ENCODE measurements at places on chromosomes 13 and 19.

DNA sequence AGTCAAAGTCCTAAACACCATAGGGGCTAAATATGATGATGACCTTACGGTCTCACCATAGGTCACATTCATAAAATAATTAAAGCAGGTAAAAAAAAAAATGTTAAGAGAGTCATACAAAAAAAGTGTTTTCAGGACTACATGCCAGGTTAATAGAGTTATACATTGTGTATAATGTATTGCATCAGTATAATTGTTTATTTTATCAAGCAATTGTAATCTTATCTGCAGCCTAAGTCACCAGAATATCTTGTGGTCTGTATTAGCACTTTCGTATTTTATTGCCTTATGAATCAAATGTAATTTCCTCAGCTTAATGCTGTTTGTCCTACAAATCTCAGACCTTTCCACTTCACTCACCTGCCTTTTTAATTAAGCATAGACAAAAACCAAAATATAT, 972.9 kb upstream of the PCDH20 start:
- DNase-seq, result no peak

- no peak for DNase-seq
Observed at GRCh38 chr13:26561651-26562511, 4.4 kb downstream of the WASF3 start.

- peak; percentile 48 for DNase-seq
Observed at GRCh38 chr19:19627621-19628500, at the start of gene LPAR2. Gene LPAR2 (minus strand): TSS chr19:19628220. CDS start chr19:19627275, 945 bp downstream.

GRCh38 chr19:35134601-35135242, at the start of gene LGI4:
Gene LGI4 (minus strand): TSS chr19:35135059. CDS start chr19:35134680, 379 bp downstream.
- no peak for DNase-seq

DNA sequence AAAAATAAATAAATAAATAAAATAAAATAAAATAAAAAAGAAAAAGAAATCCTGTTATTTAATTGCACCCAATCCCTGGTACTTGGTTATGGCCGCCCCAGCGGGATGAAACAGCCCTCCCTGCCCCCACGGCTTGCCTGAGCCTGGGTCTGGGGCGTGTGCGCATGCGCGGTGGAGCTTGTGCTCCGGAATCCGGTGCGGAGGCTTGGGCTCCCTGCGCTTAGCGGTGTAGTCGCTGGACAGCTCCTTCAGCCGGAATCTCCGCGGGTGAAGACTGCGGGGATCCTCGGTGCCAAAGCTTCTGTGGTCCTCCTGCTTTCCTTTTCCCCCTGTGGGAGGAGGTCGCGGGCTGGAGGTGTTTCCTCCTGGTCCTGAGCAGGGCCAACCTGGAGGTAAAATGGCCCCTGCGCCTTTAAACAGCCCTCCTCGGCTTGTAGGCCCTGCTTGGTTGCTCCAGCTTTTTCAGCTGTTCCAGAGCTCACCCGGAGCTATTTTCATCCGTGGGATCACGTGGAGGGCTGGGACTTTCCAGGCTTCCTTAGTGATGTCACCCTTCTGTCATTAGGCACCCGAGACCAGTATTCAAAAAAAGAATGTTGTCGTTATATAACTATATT, at the start of gene PLA2G4C:
Gene PLA2G4C, minus strand, starts transcription at position 468 of the 617 bp plus-strand sequence. CDS start 4,288 bp downstream, outside the sequence.
- peak; percentile 59 for DNase-seq

DNA sequence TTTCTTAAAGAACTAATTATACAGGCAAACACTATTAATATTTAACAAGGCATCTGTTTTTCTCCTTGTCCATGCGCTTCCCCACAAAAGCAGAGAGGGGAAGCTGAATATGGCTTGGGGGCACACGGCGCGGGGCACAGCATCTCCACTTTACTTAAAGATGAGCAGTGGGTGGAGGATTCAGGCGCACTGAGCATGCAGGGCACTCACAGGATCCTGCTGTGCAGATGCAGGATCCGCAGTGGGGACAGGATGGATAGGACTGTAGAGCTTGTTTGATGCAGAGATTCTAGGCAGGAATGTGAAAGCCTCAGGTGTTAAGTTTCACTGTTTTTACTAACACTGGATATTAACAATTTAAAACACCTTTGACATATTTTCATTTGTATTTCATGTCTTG, 43.3 kb downstream of the ATP11A start:
- no peak for DNase-seq

- DNase-seq, result no peak
Observed at GRCh38 chr13:100106005-100106404, 17.1 kb downstream of the PCCA start.

GRCh38 chr13:97058391-97058790, 64.1 kb upstream of the OXGR1 start:
- DNase-seq, result no peak

DNA sequence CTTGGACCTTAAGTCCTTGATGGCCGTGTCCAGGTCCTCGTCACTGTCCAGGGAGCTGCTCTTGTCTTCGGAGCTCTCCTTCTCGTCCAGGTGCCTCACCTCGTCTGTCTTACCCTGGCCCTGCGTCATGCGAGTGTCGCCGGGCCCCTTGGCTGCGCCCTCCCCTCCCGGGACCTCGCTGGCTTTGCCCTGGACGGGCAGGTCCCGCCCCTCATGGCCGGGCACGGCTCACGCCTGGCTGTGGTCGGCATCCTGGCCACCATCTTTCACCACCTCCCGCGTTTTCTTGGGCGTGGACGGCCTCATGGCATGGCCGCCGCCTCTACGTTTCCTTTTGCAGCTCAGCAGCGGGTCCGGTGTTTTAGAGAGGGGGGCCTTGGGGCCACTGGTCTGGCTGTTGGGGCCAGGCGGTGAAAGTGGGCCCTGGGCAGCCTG, 14.8 kb downstream of the RB1 start:
- no peak for DNase-seq

- DNase-seq, result no peak
Observed at GRCh38 chr19:5188548-5189317, 151.9 kb downstream of the PTPRS start.

- DNase-seq, result no peak
Observed at GRCh38 chr19:37217775-37218591, at the start of gene ZNF383. Gene ZNF383 (plus strand): TSS chr19:37218214. CDS start chr19:37230454, 12,240 bp downstream.

- no peak for DNase-seq
Observed at GRCh38 chr13:76223999-76224398, 587.9 kb downstream of the LMO7 start.

GRCh38 chr13:75325711-75326110, 156.3 kb downstream of the TBC1D4 start:
- DNase-seq, result no peak

GRCh38 chr19:13215572-13216380, 65.6 kb downstream of the IER2 start:
- no peak for DNase-seq

DNA sequence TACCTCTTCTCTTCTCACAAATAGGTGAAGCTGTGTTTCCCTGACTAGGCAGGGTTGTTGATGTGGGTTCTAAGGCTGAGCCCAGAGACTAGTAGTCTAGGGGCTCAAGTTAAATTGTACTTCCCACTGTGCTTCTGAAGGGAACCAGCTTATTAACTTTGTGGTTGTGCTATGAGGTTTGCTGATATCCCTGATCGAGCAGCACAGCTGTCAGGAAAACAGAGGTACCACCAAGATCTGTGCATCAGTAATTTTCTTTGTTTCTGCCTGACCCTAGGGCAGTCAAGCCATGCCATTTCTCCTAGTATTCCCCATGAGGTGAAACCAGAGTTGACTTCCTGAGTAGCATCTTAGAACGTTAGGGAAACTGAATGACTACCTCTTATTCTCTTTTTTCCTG, 853.8 kb upstream of the MIR17HG start:
- DNase-seq, result no peak

DNA sequence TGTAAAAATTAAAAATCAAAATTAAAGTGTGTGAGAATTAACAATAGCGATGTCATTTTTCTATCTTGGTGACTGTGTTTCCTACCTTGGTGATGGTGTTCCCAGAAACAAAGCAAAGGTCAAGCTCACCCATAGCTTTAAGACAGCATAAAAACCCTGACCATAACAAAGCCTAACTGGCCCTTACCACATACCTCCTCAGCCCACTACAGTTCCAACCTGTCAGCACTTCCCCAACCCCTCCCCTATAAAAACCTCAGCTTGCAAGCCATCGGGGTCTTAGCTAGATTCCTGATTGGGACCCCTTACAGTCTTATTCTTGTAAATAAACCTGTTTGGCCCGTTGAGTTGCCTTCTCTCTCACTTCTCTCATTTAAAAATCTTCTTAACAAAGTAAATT, 484.4 kb upstream of the PCDH20 start:
- no peak for DNase-seq

DNA sequence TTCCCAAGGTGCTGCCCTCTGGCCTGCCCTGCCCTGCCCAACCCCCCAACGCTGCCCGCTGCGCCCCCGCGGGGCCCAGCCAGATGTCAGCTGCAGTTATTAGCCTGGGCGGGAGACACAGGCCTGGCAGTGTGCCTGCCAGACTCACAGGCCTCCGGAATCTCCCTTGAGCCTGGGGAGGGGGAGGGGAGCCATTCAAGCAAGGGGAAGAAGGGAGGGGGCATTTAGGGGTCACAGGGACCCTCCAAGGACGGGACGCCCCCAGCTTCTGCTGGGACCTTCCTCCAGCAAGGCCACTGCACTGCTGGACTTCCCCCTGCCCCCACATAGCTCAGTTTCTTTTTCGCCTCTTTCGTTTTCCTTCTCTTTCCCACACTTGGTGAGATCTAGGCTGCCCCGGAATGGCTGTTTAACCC, 2.6 kb upstream of the JUNB start:
- peak; percentile 43 for DNase-seq

DNA sequence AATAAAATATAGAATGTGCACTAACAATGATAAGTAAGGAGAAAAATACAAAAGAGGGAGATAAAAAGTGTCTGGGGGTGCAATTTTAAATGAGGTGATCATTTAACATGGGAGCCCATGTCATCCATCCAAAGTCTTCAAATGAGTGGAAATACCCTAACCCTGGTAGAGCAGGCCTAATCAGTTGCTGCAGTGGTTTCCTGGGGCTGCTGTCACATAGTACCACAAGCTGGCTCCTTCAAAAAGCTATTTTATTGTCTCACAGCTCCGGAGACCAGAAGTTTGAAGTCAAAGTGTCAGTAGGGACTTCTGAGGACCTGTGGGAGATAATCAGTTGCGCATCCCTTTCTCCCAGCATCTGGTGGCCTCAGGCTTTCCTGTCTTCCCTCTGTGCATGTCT, 717.9 kb downstream of the DIAPH3 start:
- DNase-seq, result no peak

GRCh38 chr19:23315286-23315685, 65.1 kb upstream of the ZNF724 start:
- DNase-seq, result no peak

DNA sequence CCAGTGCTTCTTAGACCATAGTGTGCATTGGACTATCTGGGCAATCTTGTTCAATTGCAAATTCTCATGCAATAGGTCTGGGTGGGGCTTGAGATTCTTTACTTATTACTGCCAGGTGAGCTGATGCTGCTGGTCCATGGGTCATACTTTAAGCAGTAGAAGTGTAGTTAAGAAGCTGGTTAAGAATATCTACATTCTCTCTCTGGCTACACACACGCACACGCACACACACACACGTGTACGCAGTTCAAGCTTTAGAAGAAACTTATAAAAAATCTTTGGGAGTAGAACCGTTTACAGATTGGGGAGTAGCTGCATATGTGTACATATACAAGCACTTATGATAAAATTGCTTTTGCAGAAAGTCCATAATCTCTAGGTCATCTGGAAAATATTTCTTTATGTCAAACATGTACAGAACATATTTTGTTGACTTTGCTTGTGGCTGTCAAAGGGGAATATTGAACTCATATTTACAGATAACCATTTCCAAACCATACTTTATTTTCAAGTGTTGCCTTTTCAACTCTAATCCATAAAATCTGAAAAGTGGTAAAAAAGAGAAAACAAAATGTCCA, 99.7 kb downstream of the GPC6 start:
- DNase-seq, result no peak

Measured in DMS153 (cell line).